ENCODE measurements at places on chromosomes 7 and 10. TPM values are rescaled to one million over a fixed set of nuclear protein-coding genes. Genes with fewer than 3 reads are reported as not detected.

The SEMA3D gene
- total RNA-seq = 0.32 TPM

The NAT16 gene
- total RNA-seq = not detected

The CYCS gene
- total RNA-seq = 41.1 TPM

The FANK1 gene
- total RNA-seq = 2.3 TPM

The ARHGEF35 gene
- total RNA-seq = 0.32 TPM

The DDIT4 gene
- 166 TPM for total RNA-seq

The H2BK1 gene
- not detected for total RNA-seq

The TRIM50 gene
- not detected for total RNA-seq

The ATE1 gene
- total RNA-seq = 36.3 TPM

The EPO gene
- total RNA-seq = not detected

The STEAP1 gene
- 7.4 TPM for total RNA-seq

The SLC13A1 gene
- not detected for total RNA-seq

The ACTR3C gene
- 5.4 TPM for total RNA-seq

The ANKRD2 gene
- 0.49 TPM for total RNA-seq

The ITGA8 gene
- total RNA-seq = 0.25 TPM

The GPC2 gene
- total RNA-seq = 1.3 TPM

The RAMP3 gene
- total RNA-seq = 0.81 TPM

The SPDYE2B gene
- not detected for total RNA-seq

The RASA4 gene
- 18.0 TPM for total RNA-seq

The SLC13A4 gene
- not detected for total RNA-seq

The INMT gene
- total RNA-seq = 0.16 TPM

The NUDT1 gene
- 6.7 TPM for total RNA-seq

The NEUROD6 gene
- not detected for total RNA-seq

The FGL2 gene
- total RNA-seq = 0.16 TPM

The CDC14C gene
- total RNA-seq = not detected

The INHBA gene
- total RNA-seq = 2.6 TPM

The GIMAP4 gene
- 293 TPM for total RNA-seq

Data from bladder microvascular endothelial cell (primary cell).